ENCODE measurements at places on chromosomes 5 and 9.

GRCh38 chr5:181042722-181043121 lies 2.7 kb downstream of the BTNL9 start:
- no peak for DNase-seq

DNA sequence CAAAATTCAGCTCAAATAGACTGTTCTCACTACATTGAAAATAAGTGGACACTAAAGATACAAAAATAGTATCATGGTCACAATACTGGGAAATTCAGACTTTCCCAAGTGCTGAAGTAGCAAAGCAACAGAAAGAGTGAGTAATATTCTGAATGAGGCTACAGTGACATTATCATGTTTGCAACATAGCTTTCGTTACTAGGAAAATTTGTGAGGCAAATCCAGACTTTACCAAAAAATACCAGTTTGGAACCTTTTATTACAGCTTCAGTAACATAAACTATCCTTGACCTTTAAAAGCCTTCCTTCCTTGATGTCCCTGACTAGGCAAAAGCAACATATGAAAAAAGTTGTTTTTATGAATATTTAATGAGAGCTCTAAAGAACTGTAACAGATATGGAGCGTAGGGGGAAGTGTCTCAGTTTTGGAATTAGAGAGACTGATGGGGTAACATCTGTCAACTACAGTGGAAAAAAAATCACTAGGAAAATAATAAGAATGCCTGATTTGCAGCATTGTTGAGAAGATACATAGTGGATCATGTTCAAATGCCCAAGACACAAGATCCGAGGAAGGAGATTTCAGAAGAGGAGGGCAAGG lies 312.9 kb downstream of the ADGRV1 start:
- DNase-seq = no peak

- DNase-seq = no peak
These were observed 470 bp downstream of the BAG1 start for GRCh38 chr9:33264003-33264472.

GRCh38 chr9:17862101-17862500 lies 283.2 kb downstream of the SH3GL2 start:
- DNase-seq = no peak

DNA sequence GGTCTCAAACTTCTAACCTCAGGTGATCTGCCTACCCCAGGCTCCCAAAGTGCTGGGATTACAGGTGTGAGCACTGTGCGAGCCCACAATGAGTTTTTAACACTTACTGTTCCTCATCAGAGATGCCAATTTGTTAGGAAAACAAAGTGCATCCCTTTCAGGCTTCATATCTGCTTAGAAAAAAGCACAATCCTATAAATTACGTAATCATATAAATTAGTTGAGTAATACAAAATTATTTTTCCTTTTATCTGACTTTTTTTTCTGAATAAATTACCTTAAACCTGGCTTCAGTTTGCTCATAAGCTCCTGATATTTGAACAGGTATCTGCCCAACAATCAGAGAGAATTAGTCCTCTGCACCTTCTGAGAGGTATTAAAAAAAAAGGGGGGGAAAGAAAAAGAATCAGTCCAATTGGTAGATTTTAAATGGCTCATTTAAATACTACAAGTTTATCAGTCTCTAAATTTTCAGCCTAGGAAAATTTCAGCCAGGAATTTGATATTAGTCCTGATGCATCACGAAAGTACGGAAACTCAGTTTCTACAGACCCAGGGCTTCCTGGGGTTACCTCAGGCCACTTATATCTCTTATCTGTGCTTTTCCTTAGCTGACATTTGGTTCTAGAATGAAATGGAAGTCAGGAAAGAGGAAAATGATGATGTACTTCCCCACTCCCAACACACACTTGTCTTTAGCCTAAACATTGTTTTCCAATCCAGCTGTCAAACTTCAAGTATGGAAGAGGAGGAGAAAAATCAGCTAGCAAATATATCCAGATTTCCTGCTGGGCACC lies 26.8 kb downstream of the ITGA1 start:
- no peak for DNase-seq

GRCh38 chr9:34185778-34186551 lies 7.1 kb downstream of the UBAP1 start:
- no peak for DNase-seq

DNA sequence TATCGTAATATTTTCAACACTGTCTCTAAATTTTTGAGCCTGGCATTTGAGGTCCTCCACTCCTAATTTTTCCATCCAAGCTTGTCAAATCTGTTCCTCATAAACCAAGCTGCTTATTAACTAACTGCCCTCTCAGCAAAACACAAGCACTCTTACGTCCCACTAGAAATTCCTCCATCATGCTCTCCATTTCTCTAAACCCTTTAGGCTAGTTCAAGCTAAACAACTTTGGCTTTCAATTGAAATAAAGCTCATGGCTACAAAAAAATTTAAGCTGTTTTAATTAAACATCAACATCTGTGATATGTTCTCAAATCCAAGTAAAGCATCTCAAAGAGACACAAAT lies 45.7 kb downstream of the RNF145 start:
- DNase-seq = no peak

Measured in activated naive CD4-positive, alpha-beta T cell treated with anti-CD3 and anti-CD28 coated beads, Interleukin-2, amount 50 U/mL, for 72 hours (primary cell).